ENCODE measurements at places on chromosomes 16 and 17.

DNA sequence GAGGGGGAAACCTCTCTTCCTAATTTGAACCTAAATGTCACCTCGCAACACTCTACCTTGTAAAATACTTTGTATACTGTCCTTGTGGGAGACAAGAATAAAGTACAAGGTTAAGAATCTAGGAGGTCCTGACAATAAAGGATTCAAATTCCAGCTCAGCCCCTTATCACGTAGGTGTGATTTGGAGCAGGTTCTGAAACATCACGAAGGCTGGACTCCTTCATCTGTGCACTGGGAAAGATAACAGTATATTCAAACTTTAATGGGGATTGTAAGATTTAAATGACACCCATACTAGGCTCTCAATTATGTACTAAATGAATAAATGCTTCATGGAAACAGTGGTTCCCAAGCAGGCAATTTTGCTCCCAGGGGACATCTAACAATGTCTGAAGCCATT is 2.1 kb downstream of the TXNDC11 start:
- DNase-seq: no peak

DNA sequence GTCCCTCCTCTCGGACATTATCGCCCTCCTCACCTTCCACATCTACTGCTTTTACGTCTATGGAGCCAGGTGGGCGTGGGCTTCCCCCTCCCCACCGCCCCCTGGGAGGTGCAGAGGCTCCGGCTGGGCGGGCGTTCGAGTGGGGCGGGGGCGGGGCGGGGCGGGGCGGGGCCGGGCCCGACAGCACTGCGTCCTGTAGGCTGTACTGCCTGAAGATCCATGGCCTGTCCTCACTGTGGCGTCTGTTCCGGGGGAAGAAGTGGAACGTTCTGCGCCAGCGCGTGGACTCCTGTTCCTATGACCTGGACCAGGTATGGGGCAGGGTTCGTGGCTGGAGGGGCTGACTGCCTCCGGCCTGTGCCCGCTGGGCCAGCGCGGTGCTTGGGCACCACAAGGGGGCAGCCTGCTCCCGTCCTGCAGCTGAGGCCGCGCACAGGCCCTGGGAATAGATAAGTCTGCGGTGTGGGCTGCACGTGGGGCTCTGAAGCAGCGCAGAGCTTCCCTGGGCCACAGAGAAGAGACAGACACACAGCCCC is 9.2 kb downstream of the PIGQ start:
- no peak for DNase-seq

DNA sequence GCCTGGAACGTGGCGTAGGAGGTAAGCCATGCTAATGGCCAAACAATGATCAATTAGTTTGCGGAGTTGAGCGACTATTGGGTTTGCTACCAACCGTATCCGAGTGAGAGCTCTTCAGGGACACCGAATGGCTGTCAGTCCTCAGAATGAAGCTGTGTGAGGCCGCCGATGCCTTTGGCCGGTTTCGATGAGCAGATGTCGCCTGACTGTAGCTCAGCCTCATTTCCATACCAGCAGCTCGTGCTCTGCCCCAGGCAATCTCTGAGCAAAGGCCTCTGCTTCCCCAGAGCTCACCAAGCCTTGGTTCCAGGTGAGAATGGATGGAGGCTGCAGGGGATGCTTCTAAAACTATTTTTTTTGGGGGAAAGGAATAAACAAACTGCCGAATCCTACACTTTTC is 111.7 kb upstream of the HS3ST4 start:
- no peak for DNase-seq

- DNase-seq: no peak
Measured at GRCh38 chr17:34234616-34235015, 20.5 kb upstream of the CCL2 start.

DNA sequence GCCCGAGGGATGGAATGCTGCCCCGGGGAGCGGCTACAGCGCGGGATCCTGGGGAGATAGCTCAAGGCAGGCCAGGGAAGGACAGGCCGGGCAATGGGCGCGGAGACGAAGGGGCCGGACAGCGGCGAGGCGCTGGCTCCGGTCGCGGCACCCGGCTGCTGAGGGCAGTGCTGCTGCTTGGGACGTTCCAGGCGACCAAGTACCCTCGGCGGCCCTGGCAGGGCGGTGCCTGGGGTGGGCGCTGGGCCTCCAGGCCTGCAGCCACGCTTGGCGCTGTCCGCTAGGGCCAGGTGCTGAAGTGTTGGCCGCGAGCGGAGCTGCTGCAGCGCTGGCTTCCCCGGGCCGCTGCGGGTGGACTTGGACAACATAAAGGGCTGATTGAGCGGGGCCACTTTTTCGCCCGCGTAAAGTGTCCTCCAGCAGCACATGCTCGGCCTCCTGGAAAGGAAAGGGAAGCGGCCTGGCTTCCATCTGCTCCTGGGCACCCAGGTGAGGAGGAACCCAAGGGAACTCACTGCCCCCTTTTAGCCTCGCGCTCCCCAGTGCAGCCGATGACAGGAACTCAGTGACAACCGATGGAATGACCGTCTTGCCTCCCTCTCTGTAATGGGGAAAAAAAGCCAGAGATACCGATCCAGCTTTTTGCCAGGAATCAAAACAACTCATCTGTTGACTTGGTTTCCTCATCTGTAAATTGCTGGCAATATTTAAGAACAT is 23.7 kb downstream of the CLEC3A start:
- DNase-seq: no peak

DNA sequence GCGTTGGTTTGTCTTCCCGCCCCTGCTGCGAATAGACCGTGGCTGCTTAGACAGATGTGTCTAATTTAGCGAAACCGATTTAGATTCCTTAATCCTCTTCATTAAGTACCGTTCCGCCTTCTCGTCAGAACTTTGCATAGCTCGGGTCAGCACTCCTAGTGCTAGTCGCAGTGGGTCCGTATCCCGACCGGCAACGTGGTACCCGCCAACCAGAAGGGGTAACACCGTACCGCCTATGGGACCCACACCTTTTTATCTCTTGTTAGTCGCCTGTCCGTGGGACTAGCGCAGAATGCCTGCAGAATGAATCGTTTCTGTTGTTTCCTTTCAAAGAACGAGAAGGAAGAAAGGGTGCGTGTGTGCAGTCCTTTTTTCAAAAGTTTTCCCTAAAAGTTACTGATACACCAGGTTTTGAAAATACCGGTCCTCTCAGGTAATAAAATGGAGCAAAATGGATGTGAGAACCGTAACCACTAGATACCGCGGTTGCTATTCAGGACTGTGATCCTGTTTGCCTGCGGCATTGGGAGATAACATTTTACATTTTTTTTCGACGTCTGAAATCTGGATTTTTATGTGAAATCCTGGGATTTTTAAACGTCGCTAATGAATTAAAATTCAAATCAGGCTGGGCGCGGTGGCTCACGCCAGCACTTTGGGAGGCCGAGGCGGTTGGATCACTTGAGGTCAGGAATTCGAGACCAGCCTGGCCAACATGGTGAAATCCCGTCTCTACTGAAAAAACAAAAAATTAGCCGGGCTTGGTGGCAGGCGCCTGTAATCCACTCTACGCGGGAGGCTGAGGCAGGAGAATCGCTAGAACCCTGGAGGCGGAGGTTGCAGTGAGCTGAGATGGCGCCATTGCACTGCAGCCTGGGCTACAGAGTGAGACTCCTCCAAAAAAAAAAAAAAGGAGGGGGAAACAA is 998 bp upstream of the SRSF1 start:
- DNase-seq: no peak

GRCh38 chr16:82728901-82729300 is 102.1 kb downstream of the CDH13 start:
- DNase-seq: no peak

GRCh38 chr16:49452578-49452977 is 79.0 kb downstream of the C16orf78 start:
- no peak for DNase-seq

- DNase-seq: no peak
Measured at GRCh38 chr16:4487955-4488498, 11.8 kb downstream of the HMOX2 start.

GRCh38 chr16:56513972-56514371 is 5.9 kb downstream of the BBS2 start:
- no peak for DNase-seq

DNA sequence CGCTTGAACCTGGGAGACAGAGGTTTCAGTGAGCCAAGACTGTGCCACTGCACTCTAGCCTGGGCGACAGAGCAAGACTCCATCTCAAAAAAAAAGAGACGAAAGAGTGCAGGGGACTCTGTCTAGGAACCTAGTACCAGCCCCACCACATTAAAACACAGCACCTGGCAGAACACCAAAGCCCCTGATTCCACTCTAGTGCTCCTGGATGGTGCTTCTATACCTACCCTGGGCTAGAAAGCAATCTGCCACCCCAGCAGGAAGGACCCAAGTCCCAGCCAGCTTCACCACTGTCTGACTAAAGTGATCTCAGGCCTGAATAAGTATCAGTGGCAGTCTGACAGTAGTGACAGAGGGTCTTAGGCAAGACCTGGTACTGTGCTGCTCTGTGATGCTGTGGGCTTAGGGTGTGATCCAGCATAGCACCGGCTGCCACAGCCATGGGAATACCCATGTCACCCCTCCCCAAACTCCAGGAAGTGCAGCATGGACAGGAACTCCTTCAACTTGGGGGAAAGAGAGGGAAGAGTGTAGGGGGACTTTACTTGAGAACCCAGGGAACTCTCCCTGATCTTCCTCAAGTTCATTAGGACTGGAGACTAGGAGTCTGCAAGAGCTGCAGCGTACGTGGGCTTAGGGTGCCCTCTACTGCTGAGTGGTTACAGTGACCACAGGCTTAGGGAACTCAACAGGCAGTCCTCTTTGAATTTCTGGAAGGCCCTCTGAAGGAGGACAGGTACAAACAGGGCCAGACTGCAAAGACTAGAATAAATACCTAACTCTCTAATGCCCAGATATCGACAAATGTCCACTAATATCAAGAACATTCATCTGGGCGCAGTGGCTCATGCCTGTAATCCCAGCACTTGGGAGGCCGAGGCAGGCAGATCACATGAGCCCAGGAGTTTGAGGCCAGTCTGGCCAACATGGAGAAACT is 30.0 kb upstream of the RNF43 start:
- peak; percentile 22 for DNase-seq

DNA sequence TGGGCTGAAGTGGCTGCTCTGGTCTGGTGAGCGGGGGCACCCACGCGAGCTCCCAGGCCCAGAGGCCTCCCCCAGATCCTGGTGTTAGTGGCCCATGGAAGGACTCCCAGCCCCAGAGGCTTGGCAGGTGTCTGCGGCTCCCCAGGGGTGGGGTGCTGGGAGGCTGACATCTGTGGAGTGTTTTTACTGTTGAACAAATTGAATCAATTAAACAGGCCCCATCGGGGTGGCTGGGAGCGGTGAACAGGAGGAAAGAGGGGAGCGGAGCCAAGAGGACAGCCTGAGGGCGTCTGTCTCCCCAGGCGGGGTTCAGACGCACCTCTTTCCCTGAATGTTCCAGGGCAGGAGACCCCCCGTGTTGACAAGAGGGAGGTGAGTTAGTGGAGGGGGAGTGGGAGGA is 29.9 kb downstream of the ACTG1 start:
- DNase-seq: no peak

DNA sequence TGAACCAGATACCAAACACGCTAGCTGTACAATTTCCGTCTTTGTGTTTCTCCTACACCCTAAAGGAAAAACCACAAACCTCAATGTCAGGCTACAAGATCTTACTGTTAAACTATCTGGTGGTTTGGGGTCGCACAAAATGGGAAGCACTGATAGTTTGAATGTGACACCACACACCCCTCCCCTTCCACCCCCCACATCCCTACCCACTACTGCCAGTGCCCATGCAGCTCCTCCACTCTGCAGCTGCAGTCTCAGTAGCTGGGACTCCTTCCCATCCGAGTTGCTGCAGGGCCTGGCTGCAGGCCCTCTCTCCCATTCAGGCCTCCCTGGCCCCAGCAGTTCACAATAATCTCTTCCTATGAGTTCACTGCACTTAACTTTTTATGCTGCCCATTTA is 18.4 kb downstream of the TRAP1 start:
- DNase-seq: no peak

GRCh38 chr17:67386965-67387551 is 10.0 kb downstream of the PITPNC1 start:
- DNase-seq: peak; percentile 77

GRCh38 chr17:40501499-40501911 is at the start of gene TNS4:
TSS of gene TNS4 (minus strand) at chr17:40501623. CDS start at chr17:40496425, 5,198 bp downstream.
- no peak for DNase-seq

- no peak for DNase-seq
Measured at GRCh38 chr17:64773386-64773835, 111.3 kb upstream of the SMURF2 start.

GRCh38 chr17:2177235-2177811 is 122.4 kb downstream of the HIC1 start:
- no peak for DNase-seq

- DNase-seq: no peak
Measured at GRCh38 chr16:84348386-84348888, 19.9 kb upstream of the ATP2C2 start.

GRCh38 chr16:47624563-47624962 is 163.4 kb downstream of the PHKB start:
- DNase-seq: no peak

DNA sequence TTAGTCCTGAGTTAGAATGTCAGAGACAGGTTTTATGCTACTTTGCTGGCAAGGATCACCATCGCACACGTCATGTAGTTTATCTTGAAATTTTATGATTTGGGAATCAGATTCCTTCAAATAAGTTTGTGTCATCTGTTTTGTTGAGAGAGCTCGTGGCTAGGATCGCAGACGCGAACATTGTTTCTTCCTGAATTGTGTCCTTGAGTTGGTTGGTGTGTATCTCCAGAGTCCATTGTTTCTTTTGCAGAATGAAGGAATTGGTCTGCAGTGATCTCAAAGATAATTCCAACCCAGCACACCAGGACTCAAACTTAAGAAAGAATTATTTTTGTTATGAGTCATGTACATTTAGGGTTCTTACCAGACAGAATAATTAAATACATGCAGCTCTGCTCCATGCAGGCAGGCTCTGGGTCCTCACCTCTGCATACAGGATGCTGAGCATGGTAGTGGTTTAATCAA is 51.6 kb downstream of the PRKCA start:
- DNase-seq: no peak

Data from activated CD8-positive, alpha-beta memory T cell treated with anti-CD3 and anti-CD28 coated beads for 48 hours (primary cell).